ENCODE measurements at places on chromosomes 12 and 14. TPM values are rescaled to one million over a fixed set of nuclear protein-coding genes. Genes with fewer than 3 reads are reported as not detected.

Gene LMNTD1
- not detected for polyA plus RNA-seq

Gene FSCB
- not detected for polyA plus RNA-seq

Gene TMEM233
- polyA plus RNA-seq, result 0.07 TPM

Gene NOVA1
- polyA plus RNA-seq, result 1.4 TPM

Gene DAO
- not detected for polyA plus RNA-seq

Gene DHH
- 0.06 TPM for polyA plus RNA-seq

Gene OTX2
- polyA plus RNA-seq, result not detected

Gene ZFYVE26
- 5.1 TPM for polyA plus RNA-seq

Gene RXYLT1
- 4.6 TPM for polyA plus RNA-seq

Gene RNF31
- polyA plus RNA-seq, result 27.4 TPM

Gene RPS29
- 861 TPM for polyA plus RNA-seq

Gene HOXC9
- polyA plus RNA-seq, result 0.51 TPM

Gene NUMB
- 34.8 TPM for polyA plus RNA-seq

Gene SMIM41
- 0.22 TPM for polyA plus RNA-seq

Gene NPFF
- not detected for polyA plus RNA-seq

Gene DEGS2
- polyA plus RNA-seq, result 24.7 TPM

Gene RIPK3
- polyA plus RNA-seq, result 14.4 TPM

Gene TXNDC16
- 1.3 TPM for polyA plus RNA-seq

Gene SMIM10L1
- 3.5 TPM for polyA plus RNA-seq

Gene FAIM2
- polyA plus RNA-seq, result 0.36 TPM

Gene FLRT2
- polyA plus RNA-seq, result 0.98 TPM

Gene PROX2
- polyA plus RNA-seq, result not detected

Gene C3AR1
- polyA plus RNA-seq, result 0.94 TPM

Gene SDSL
- polyA plus RNA-seq, result 1.3 TPM

Gene RERG
- polyA plus RNA-seq, result 3.2 TPM

Gene SLC35F4
- polyA plus RNA-seq, result not detected

Gene CMKLR1
- polyA plus RNA-seq, result 0.24 TPM

Gene STXBP6
- polyA plus RNA-seq, result 2.2 TPM

Gene TAS2R42
- not detected for polyA plus RNA-seq

Gene PHLDA1
- polyA plus RNA-seq, result 46.3 TPM

Gene TAS2R46
- not detected for polyA plus RNA-seq

Gene SYNDIG1L
- 0.02 TPM for polyA plus RNA-seq

Gene NRXN3
- polyA plus RNA-seq, result 1.7 TPM

Gene CD163
- 3.7 TPM for polyA plus RNA-seq

Gene PRDM4
- polyA plus RNA-seq, result 13.8 TPM

Gene ZDHHC22
- polyA plus RNA-seq, result not detected

Gene TAS2R9
- not detected for polyA plus RNA-seq

Gene MAP1LC3B2
- polyA plus RNA-seq, result 1.0 TPM

Gene CPNE6
- not detected for polyA plus RNA-seq

Gene P3H3
- polyA plus RNA-seq, result 3.4 TPM

Gene MIP
- not detected for polyA plus RNA-seq

Gene GUCY2C
- polyA plus RNA-seq, result 0.05 TPM

Gene TRAFD1
- 10.8 TPM for polyA plus RNA-seq

Gene PRKAG1
- polyA plus RNA-seq, result 54.7 TPM

Gene TPH2
- not detected for polyA plus RNA-seq

Gene C12orf50
- polyA plus RNA-seq, result not detected

Gene ZNF26
- 3.4 TPM for polyA plus RNA-seq

Gene C12orf54
- polyA plus RNA-seq, result 5.8 TPM

Gene TAPBPL
- polyA plus RNA-seq, result 8.9 TPM

Gene FGF6
- polyA plus RNA-seq, result not detected

Gene BHLHE41
- polyA plus RNA-seq, result 0.45 TPM

Gene NEK9
- 27.8 TPM for polyA plus RNA-seq
